Thymus (tissue), 14 donors: ENCODE measurements at places on chromosomes 4 and X.

DNA sequence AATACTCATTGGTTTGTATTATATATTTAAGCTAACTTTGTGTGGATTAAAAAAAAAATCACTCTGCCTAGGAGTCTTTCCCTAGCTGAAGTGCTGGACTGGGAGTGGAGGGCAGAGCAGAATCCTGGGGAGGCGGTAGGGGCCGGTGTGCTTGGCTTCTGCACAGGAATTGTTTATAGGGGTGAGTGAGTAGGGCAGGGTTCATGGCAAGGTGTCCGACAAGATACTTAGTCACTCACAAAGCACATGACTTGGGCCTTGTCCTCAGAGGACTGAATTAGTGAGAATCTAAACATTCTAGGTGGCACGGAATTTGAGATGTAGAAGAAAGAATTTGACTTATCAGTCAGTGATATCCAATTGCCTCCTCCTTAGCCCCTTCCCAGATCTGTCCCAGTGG is 32.2 kb downstream of the FNIP2 start:
- DNase-seq: no peak

- DNase-seq: no peak
Observed at GRCh38 chr4:53592122-53592521, 836 bp upstream of the LNX1 start.

- no peak for DNase-seq
Observed at GRCh38 chr4:2812612-2813354, 19.9 kb downstream of the SH3BP2 start.

- no peak for DNase-seq
Observed at GRCh38 chr4:70688795-70689231, 481 bp downstream of the UTP3 start.

DNA sequence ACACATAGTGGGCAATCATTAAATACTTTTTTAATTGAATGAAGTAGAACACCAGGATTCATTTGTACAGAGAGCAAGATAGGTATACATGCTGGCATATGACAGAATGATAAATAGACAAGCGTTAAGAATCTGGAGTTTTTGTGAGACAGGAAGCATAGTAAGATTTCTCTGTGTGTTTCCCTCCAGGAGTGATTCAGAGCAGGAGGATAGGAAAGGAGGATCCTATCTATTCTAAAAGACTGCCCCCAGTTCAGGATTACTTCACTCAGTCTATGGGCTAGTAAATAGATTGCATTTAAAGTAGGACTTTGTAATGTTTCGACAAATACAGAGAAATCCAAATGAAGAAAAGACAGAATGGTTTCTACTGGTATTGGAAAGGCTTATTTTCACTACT is 423.7 kb downstream of the PDGFC start:
- DNase-seq: no peak

GRCh38 chr4:54315561-54316538 is 86.8 kb downstream of the PDGFRA start:
- no peak for DNase-seq

DNA sequence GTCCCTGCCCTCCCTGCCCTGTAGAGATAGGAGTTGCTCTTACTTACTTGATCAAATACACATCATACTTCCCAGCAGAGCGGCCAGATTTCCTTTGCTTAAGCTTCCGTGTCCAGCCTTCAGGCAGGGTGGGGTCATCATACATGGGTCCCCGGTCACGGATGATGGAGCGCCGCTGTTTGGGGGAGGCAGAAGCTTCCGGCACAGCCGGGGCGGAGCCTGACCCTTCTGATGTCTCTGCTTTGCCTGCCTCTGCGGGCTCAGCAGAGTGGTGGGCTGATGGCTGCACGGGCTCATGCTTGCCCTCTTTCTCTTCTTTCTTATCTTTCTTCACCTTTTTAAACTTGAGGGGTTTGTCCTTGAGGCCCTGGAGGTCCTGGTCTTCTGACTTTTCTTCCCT is 12.5 kb upstream of the IRAK1 start:
- DNase-seq: no peak

GRCh38 chr4:182246401-182247205 is 3.4 kb downstream of the TENM3 start:
- DNase-seq: no peak

DNA sequence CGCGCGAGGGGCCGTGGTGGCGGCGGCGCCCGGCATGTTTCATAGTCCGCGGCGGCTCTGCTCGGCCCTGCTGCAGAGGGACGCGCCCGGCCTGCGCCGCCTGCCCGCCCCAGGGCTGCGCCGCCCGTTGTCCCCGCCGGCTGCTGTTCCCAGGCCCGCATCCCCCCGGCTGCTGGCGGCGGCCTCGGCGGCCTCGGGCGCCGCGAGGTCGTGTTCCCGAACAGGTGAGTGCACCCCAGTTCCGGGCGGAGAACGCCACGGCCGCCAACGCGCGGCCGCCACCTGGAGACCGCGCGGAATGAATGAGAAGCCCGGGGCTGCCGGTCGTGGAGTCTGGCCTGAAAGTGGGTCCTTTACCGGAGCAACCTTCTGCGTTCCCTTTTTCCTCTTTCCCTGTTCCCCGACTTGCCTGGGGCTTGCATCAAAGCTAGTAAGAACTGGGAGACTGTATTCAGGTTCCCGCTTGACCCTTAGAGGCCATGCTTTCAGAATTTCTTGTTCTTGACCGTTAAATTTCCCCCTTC is 429 bp downstream of the NOCT start:
- DNase-seq: no peak

DNA sequence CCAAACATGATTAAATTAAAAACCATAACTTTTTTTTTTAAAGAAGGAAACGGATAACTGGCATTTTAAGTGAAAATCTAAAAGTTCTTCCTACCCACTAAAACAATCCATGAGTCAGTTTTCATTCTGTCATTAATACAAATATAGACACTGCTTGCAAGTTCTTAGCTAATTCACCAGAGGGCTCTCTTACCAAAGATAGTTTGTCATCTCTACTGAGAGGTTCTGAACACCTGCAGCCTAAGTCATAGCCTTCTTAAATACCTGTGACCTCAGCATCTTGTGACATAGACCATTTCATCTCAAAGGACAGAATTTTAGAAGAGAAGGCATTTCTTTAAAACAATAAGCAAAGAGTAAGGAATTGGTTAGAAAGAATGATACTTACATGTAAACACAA is 65.3 kb upstream of the FAM120C start:
- DNase-seq: no peak

- no peak for DNase-seq
Observed at GRCh38 chr4:125836597-125837195, 521.9 kb downstream of the FAT4 start.

DNA sequence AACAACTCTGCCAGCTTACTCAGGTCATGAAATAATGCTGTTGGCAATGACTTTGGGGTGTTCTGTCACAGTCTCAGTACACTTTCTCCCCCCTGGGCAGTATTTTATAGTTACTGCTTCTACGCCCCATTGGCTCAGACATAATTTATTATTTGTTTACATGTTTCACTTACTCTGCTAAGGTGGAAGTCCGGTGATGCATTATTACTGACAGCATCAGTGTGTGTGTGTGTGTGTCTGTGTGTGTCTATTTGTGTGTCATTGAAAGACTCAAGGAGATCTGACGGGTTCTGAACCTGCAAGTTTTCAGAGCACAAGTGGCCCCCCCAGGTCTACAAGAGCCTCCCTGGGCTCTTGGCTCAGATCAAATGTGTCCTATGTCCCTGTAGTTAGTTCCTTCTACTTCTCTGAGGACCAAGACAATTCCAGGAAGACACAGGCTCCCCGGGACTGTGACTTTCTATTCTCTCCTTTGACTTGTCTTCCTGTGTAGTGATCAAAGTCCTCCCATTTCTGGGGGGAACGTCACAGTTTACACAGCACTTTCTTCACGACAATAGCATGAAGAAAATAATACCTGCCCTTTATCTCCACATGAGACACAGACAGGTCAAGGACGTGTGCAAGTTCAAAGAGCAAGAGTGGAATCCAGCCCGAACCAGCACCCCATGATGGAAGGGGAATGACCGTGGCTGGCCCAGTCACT is 283.7 kb upstream of the GATB start:
- peak; percentile 38 for DNase-seq

DNA sequence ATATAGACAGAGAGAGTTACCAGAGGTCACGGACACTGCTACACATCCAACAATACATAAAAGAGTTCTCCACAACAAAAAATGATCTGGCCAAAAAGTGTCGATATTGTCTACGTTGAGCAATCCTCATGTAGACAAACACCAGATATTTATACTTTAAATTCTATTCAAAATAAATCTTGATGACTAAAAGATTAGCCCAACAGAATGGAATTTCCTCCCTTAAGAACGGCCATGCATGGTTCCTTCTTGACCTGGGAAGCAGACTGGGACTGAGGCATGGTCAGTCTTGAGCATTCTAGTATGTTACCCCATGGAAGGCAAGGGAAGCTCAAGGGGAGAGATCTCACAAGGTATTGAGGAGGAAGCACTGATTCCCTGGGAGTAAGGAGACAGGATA is 43.5 kb downstream of the LHFPL1 start:
- no peak for DNase-seq

- no peak for DNase-seq
Observed at GRCh38 chr4:24249972-24250371, 334.4 kb downstream of the DHX15 start.

- DNase-seq: no peak
Observed at GRCh38 chr4:76256032-76256431, 4.5 kb downstream of the FAM47E start.

DNA sequence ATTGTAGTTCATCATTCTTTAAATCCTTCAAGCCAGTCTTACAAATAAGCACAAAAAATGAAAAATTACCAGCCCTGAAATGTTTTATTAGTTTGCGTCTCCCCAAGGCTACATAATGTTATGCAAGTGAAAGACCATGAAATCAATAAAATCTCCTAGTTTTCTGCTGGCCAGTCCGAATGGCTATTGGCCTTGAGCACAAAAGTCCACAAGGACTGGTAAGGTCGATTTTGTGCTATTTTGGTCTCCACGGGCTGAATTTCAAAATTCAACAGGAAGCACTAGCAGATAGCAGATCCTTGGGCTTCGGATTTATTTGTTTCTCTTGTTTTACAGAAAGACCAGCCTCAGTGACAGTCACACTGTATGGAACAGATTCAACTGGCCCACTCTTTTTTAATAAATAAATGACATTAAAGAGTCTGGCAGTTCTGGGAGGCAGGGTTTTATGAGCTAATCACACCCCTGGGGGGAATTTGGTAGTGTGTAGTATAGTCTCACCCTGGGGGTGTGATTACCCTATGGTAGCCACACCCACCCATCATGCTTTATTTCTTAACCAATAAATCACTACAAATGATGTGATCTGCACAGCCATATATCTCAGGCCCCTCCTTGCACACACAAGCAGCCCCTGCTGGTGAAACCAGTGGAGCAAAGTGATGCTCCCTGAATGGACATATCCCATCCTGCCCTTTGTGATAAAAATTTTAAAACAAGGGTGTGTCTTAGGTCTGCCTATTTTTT is 51.1 kb upstream of the TMEM33 start:
- no peak for DNase-seq

GRCh38 chr4:156018383-156018782 is 64.7 kb upstream of the CTSO start:
- DNase-seq: no peak

DNA sequence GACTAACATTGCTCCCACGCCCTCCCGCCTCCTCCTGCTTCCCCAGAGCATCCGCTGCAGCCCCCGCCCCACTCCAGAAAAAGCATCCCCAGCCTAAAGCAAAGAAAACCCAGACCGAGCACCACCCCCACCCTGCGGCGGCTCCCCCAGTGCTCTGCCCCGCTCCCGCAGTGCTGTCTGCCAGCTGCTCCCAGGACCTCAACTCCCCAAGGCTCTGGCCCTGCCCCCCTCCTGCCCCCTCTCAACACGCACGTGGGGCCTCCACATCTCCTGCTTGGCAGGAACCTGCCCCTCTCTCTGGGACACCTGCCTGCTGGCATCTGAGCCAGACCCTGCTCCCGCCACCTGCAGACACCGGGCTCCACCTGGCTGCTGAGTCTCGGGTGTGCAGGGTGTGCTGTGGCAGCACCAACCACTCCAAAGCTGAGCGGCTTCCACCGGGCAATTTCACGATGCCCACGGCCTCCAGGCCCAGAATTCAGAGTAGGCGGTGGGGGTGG is 79.4 kb downstream of the FAM53A start:
- DNase-seq: peak; percentile 37

DNA sequence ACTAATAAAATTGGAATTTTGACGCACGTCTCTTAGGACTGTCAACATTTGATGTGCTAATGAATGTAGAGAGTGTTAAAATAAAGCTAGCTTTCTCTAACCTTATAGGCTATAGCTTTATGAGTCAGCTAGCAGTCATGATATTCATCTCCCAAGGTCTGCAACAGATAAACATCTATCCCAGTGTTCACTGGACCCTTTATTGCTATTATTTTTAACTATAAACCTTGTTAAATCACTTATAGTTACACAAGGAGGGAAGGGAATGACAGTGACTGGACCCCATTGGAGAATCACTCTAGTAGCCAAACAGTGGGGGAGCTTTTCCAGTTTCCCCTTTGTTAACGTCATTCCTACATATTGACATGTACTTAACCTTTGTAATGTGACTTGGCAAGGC is 67.9 kb upstream of the SHISA3 start:
- DNase-seq: no peak

- DNase-seq: no peak
Observed at GRCh38 chr4:8453957-8454356, 13.4 kb downstream of the TRMT44 start.

DNA sequence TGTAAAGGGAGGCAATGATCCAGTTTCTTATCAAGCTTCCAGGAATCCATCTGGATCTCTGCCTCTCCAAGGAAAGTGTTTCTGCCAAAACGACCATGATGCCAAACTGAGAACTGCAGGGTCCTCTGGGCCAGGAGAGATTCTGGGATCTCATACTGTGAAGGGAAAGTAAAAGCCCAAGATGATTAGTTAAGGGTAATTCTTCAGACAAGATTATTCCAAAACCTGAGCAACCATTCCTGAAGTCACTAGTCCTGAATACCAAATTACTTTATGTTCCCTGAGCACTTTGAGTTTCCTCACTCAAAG is 42.0 kb downstream of the SRPX2 start:
- DNase-seq: no peak

- DNase-seq: no peak
Observed at GRCh38 chrX:45619290-45619689, 418.6 kb upstream of the DIPK2B start.

GRCh38 chrX:23373129-23373804 is 38.6 kb downstream of the PTCHD1 start:
- DNase-seq: no peak

DNA sequence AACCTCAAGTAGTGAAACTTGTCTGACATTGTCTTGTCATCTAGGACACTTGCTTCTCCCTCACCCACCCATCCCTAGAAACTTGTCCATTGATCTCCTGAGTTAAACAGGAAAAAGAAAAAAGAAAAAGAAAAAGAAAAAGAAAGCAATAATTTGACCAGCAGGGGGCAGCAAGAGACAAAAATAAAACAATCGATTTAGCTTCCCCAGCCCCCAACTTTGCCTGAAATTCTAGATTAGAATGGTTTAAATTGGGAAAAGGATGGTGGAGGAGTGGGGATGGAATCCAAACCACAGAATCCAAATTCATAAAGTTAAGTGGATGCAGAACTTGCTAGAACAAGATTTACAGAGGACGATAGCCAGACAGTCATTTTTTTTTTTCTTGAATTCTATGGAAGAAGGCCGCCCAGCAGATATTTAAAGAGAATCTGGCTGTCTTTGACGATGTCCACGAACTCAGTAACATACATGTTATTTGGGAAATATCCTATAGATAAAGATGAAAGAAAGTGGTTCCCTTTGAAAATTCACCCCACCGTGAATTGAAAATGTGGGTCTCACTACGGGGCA is 282.9 kb downstream of the USP46 start:
- DNase-seq: no peak

GRCh38 chrX:122666601-122667000 is 517.5 kb upstream of the GRIA3 start:
- no peak for DNase-seq

- DNase-seq: no peak
Observed at GRCh38 chrX:4825550-4825949, 1112.1 kb upstream of the PRKX start.

GRCh38 chr4:169037506-169037905 is 27.5 kb upstream of the CBR4 start:
- DNase-seq: no peak
